Stimulated activated CD8-positive, alpha-beta memory T cell treated with anti-CD3 and anti-CD28 coated beads, Interleukin-4, amount 100 ng/mL, for 1 hour (primary cell): ENCODE measurements at places on chromosomes 7 and 10.

DNA sequence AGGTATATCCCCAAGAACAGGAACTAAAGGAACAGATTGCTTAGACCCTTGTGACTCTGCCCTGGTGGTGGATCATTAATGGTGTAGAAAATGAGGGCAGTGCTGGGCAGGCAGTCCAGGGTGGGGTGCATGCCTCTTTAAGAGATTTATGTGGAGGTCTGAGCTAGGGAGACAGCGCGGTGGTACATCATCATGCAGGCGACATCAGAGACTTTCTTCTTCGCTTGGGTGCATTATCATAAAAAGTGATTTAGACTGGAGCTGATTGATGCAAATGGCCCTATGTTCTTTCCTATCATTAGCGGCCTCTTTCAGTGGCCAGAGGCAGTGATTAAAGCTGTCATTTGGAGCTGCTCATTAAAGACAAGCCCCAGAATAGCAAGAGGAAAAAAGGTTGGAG is 519.1 kb upstream of the GALNT17 start:
- DNase-seq: no peak

DNA sequence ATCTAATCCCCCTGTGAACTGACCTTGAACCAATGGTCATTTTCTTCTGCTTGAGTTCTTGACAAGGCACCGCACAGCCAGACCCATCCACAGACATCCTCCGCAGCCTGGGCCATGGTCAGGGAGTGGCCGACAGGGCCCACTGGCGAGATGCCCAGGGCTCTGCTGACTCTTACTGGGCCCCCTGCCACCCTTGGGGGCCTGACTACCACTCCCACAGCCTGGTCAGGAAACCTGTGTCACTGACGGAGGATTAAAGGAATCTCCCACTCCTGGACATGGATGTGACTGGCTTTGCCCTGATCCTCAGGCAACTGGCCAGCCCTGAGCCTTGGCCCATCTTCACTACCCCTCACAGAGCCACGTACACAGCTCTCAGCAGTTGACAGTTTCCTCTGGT is 50.4 kb upstream of the ENO4 start:
- DNase-seq: no peak

GRCh38 chr7:38283809-38284208 is 10.4 kb upstream of the TARP start:
- no peak for DNase-seq

- DNase-seq: no peak
Observed at GRCh38 chr7:132614428-132615318, 38.4 kb upstream of the PLXNA4 start.

- DNase-seq: no peak
Observed at GRCh38 chr10:101380353-101381017, 26.5 kb downstream of the BTRC start.

GRCh38 chr7:103115771-103116170 is 33.1 kb downstream of the NAPEPLD start:
- no peak for DNase-seq

GRCh38 chr10:130904676-130905075 is 406.8 kb downstream of the TCERG1L start:
- DNase-seq: no peak

DNA sequence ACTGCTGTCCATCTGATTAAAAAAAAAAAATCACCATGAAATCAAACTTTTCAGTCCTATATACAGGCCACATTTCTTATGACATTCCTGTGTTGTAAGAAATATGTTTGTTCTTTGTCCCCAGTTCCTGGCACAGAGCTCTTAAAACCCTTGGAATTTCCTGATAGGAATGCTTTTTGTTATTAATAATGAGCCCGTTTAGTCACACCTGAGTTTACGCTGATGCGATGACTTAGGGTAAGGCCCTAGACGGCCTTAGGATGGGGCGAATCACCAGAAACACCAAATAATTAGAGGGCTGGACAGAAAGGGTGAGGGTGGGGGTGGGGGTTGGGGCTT is 17.5 kb downstream of the TSPAN15 start:
- DNase-seq: no peak

DNA sequence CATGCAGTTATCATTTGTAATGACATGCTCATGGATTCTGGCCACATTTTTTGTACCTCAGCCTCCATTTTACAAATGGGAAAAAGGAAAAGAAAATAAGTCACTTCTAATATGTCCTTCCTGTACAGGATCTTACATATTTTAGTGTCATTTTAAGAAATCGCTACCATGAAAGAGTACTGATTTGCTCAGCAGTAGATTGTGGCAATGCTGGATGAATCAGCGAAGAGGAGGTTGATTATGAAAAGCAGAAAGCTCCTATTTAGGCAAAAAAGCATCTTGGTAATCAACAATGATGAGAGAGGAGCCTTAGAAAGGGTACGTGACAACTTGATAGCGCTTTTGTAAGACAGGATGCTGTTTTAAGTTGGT is 522.9 kb downstream of the PARD3 start:
- DNase-seq: no peak

DNA sequence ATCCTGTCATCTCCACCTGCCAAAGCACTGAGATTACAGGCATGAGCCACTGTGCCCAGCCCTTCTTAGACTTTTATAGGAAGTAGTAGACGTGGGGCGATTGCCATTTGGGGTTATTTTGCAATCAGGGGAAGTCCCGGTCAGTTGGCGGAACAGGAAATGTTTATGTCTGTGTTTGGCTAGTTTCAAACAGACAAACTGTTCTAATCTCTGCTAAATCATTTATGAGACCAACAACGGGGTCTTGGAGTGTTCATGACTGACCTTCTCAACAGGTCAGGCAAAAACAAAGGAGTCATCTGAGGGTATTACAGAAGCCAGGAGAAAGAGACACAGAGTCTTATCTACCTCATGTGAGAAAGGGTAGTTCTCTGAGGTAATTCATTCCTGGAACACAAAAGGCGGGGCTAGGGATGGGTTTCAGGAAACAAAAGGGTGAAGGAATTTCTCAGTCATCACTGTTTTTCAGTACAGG is 6.6 kb upstream of the TPK1 start:
- no peak for DNase-seq

- no peak for DNase-seq
Observed at GRCh38 chr10:100021322-100021721, 11.6 kb upstream of the DNMBP start.

GRCh38 chr10:51106311-51106945 is 32.1 kb downstream of the PRKG1 start:
- no peak for DNase-seq

GRCh38 chr7:130441408-130441869 is 623 bp upstream of the CEP41 start:
- no peak for DNase-seq

GRCh38 chr10:98664329-98665042 is 217.8 kb upstream of the HPS1 start:
- no peak for DNase-seq

DNA sequence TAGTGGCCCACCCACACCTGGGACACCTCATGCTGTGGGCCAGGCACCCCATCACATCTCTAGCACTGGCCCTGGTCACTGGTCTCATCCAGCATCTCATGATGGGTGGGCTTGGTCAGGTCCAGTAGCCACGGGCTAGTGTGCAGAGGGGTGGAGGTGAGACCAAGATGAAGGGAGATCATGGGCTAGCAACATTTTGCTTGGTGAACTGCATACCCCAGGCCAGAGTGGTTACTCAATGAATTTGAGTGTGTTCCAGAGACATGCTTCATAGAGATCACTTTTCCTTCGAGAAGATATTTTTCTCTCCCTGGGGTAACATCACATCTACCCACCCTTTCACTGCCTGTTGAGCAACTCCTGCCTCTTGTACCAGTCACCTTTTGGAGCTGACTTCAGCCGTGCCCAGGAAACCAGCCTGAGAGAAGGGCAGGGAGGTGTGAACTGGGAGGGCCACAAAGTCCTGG is 44.2 kb downstream of the MINDY4 start:
- DNase-seq: no peak

DNA sequence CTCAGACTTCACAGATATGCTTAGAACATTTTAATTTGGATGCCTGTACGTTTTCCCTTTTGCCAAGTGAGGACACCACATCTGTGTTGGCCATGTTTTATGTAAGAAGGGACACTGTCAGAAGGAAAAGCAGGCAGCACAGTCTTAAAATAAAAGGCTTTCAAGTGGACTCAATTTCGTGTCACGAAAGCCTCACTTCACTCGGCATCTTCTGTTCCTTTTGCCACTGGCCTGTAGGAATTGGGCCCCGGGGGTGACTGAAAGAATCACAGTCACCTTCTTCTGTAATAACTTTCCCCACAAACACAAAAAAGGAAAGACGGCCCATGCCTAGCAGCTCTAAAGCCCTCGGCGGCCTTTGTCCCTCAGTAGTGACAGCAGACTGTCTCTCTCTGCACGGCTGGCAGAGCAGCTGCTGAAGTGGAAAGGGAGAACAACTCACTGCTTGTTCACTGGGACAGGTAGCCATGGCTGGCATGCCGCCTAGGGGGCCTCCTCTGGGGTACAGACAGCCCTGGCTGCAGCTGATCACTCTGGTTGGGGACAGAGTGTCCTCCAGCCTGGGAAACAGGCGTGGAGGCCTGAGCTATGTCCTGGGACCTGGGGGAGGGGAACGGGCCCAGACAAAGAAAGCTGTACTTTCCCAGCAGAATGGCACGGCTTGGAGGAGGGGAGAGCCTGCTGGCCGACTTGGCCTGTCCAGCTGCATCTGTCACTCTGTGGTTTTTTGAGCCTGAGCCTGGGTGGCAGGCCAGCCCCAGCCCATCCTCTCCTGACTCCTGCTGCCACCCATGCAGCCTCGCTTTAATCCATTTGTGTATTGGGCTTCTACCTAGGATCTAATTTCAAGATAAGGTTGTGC is 4.4 kb downstream of the RASSF4 start:
- DNase-seq: no peak

DNA sequence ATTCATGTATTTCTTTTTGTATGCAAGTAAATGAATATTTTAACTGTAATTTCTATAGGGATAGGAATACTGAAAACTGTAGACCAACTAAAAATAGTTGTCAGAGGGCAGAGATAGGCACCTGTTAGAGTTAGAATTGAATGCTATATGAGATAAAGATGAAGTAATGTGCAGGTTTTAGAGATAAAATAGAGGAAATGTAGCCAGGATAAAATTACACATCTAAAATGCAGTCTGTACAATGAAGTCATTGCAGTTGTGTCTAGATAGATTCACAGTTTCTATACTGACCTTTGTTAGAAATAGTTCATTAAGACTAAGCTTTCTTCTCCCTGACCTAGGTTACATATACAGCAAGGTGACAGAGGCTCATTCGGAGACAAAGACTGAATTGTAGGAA is 46.2 kb downstream of the SMNDC1 start:
- DNase-seq: no peak

- DNase-seq: no peak
Observed at GRCh38 chr7:25694211-25694610, 457.8 kb upstream of the NFE2L3 start.

DNA sequence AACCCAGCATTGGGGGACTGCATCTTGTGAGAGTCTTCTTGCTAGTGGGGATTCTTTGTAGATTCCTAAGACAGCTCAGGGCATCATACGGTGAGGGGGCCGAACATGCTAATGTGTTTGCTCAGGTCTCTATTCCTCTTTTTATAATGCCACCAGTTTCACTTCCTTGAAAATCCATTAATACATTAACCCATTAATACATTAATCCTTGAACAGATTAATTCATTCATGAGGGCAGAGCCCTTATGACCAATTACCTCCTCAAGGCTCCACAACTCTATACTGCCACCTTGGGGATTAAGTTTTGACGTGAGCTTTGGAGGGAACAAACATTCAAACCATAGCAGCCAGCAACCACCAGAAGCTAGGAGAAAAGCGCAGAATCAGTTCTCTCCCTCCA is 67.2 kb upstream of the POT1 start:
- DNase-seq: no peak

- no peak for DNase-seq
Observed at GRCh38 chr7:55021053-55021452, 2.2 kb downstream of the EGFR start.

DNA sequence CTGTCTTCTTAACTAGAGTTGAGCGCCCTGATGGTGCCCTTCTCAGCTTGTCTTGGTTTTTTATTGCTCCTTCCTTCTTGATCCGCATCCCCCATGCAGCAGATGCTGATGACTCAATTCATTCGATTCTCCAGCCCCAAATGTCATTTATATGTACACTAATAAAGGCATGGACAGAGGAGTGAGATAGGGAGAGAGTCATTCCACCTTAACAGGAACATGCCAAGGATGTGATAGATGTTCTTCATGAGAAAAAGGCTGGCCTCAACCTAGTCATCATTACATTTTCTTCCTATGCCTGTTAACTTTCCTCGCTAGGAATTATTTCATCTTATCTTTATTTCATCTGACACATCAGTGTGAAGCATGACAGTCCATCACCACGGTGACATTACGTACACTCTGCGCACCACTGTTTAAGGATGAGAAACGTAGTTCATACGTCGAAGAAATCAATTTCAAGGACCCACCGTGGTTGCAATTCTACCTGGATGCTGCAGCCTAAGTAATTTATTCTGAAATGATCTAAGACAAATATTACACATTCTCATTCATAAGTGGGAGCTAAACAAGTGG is 150.3 kb upstream of the FAM171A1 start:
- DNase-seq: no peak

GRCh38 chr7:45434167-45434784 is 139.9 kb upstream of the ADCY1 start:
- DNase-seq: no peak

- no peak for DNase-seq
Observed at GRCh38 chr10:133353202-133353959, 4.4 kb downstream of the FUOM start.

DNA sequence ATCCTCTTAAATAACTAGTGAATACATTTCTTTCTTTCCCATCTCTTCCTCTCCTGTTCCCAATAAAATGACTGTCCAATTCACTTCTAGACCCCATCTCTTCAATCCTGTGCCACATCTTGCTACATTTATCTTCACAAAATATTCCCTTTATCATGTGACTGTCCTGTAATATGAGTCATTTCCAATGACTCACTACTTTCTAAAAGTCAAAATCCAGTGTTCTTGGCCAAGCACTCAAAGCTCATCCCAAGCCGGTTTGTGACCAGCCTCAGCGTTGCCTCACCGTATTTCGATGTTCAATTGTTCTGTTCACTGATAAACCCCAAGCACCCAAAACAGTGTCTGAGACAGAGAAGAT is 104.7 kb downstream of the PARD3 start:
- DNase-seq: no peak

DNA sequence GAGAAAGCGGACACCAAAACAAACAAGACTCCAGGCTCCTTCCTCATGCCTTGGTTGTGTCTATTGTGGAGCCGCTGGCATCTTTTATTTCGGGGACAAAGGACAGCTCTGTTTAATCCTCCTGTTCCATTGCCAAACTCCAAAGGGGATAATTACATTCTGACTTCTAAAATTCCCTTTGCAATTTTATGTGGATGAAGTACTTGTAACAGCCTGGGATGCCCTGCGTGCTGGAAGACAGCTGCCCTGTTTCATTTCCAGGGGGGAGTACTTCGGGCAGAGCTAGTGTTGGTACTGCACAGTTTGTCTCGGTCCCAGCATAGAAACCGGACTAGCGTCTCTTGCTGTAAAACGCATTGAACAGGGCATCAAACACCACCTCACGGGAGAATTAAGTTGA is 90.9 kb downstream of the BAMBI start:
- DNase-seq: no peak

GRCh38 chr10:10044922-10045764 is 972.5 kb upstream of the CELF2 start:
- no peak for DNase-seq

GRCh38 chr7:129168231-129169021 is 20.0 kb upstream of the SMO start:
- DNase-seq: no peak

GRCh38 chr10:129764901-129765663 is 199.0 kb downstream of the EBF3 start:
- DNase-seq: no peak

- no peak for DNase-seq
Observed at GRCh38 chr7:8389593-8390261, 43.7 kb upstream of the NXPH1 start.

- DNase-seq: no peak
Observed at GRCh38 chr7:28069807-28070206, 110.8 kb downstream of the JAZF1 start.
